ENCODE measurements at places on chromosomes 2 and 18.

DNA sequence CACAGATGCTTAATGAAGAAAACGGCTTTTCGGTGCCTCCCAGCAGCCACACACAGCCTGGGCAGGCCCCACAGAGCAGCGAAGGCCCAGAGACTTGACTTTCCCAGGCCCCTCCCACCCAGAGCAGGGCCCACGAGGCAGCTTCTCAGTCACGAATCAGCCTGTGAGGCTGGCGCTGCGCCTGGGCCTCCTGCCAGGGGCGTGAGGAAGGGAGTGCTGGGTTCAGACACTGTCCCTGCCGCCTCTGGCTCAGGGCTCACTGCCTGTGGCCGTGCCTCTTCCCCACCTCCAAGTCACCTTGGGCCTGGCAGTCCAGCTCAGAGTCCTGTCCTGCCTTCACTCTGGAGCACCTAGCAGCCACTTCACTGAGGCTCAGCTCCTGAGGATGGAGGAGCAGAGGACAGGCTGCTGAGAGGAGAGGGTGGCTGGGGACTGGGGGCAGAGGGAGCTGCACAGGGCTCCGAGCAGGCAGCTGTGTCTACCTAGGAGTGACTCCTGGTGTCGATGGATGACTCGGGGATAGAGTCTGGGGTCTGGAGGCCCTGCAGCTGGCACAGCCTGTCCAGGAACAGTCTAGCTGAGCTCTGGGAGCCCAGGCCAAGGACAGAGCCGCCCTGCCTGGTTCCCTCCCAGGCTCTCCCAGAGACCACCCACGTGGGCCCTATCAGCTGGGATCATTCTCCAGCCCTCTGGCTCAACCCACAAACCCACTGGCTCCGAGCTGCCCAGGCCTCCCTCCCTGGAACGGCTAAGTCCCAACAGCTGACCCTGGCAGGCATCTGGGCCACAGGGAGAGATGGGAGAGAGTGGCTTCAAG, 36.4 kb upstream of the FOSL2 start:
- DNase-seq = peak; percentile 34

DNA sequence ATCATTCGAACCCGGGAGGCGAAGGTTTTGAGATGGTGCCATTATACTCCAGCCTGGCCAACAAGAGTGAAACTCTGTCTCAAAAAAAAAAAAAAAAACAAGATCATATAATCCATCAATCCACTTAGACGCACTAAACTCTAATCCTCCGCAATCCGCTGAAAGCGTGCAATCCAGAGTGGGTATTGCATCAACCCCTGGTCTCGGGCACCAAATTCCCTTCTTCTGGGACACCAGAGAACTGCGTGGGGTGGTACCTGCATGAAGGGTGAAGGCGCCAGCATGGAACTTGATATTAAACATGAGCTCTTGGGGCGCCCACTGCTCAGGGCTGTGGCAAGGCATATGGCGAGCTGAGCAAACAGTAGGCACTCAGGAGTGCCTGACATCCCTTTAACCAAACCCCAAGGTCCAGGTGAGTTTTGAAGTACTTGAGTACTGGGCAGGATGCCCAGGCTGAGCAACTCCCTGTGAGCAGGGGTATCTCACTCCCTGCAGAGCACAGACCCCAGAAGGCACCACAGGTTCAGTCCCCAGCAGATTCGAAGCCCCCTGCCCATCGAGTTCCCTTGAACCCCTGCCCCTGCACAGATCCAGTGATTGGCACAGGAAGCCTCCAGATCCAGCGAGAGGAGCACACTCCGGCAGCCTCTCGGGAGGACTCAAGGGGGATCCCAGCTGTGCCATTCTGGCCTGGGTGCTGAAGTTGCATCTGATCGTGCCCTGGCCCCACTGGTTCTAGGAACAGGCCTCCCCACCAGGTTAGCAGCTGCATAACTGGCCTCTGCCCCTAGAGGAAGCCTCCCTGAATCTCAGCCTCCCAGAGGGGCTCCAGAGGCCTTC, 8.0 kb downstream of the ALPI start:
- DNase-seq = no peak

DNA sequence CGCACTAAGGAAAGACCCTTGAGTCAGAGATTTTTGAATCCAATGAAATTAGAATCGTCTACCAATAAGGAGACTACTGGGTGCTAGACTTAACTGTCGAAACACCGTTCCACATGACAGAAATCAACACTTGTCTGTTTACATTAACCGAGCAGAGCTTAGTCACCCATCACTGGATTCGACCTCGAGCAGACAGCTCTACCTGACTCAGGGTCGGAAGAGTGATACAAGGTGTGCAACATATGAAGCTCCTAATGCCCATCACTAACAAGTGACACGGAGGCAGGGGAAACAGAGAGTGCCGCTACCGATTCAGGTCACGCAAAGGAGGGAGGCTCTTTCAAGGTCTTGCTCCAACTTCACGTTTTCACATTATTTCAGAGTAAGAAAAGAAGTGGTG, 54.2 kb upstream of the FZD5 start:
- DNase-seq = no peak

DNA sequence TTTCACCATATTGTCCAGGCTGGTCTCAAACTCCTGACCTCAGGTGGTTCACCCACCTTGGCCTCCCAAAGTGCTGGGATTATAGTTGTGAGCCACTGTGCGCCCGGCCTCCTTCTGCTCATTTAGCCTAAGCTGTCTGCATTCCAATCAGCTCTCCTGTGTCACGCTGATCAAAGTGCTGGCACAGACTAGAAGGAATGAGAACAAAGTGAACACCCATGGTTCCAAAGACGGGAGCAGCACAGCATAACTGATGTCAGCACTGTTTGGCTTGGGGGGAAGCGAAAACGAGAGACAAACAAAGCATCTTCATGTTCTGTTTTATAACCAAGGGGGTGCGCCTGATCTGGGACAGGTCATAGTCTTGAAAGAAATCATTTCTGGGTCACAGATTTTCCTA, 43.3 kb downstream of the DIPK1C start:
- DNase-seq = no peak

DNA sequence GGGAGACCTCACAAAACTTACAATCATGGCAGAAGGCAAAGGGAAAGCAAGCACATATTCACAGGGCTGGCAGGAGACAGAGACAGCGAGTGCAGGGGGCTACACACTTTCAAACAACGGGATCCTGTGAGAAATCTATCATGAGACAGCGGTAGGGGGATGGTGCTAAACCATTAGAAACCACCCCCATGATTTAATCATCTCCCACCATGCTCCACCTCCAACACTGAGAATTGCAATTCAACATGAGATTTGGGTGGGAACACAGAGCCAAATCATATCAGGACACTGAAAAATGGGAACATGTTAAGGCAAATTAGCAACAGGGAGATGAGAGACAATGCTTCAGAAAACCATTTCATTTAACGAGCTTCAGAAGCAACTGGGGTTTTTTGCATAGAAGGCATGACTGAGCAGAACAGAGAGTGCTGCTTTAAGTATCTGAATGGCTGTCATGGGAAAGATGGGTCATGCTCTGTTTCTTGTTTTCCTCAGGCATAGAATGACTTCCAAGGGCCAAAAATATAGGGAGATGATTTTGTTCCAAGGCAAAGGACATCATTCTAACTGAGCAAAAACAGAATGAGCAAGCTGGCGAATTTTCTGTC, 100.8 kb upstream of the MAP2 start:
- no peak for DNase-seq
